ENCODE measurements at places on chromosomes 5 and 9. TPM values are rescaled to one million over a fixed set of nuclear protein-coding genes. Genes with fewer than 3 reads are reported as not detected.
A peak's percentile ranks its signal among the peaks of the same experiment; 100 is the strongest.

The HMMR gene
- total RNA-seq, result 70.5 TPM

The PRLR gene
- total RNA-seq, result 0.10 TPM

DNA sequence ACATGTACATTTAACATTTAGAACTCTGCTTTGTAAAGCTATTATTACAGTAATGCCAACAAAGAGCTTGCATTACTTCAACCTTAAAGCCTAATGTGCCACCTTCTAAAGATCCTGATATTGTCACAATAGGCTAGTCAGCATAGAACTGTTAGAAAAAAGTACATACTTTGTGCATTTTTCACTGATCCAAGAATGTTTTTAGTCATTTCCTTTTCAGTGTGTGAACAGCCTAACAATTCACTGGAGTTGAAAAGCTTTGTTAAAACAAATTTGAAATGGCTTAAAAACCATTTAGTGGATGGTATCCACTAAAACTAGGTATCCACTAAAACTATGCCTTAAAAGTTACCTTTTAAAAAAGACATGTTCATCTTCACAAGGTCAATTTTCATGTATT lies 4.5 kb downstream of the RPS6 start:
- no peak for DNase-seq

GRCh38 chr9:77751341-77752091 lies 103.4 kb upstream of the GNA14 start:
- peak; percentile 54 for DNase-seq

GRCh38 chr5:68378204-68378820 lies 162.8 kb downstream of the PIK3R1 start:
- DNase-seq, result peak; percentile 9

DNA sequence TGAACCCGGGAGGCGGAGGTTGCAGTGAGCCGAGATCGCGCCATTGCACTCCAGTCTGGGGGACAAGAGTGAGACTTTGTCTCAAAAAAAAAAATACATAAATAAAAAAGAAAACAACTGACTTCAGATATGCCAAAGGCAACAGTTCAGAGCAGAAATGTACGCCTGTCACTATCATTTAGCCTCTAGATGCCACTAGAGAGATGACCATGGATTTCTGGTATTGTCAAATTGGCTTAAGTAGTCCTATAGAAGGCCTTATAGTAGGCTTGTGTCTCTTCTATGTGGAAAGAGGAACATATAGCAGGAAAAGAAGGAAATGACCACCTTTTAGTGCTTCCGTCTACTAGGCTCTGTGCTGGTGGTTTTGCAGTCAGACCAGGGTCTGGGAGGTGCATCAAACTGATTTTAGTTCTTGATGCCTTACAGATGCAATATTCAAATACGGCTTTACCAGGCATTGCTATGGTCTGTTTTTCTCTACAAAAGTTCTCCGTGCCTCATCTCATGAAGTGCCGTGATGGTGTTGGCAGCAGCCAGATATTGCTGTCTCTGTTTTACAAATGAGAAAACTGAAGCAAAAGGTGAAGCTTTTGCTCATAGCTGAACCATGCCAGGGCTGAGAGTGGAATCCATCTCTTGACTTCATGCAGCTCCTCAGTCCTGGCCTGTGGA lies 17.2 kb downstream of the AGXT2 start:
- no peak for DNase-seq

DNA sequence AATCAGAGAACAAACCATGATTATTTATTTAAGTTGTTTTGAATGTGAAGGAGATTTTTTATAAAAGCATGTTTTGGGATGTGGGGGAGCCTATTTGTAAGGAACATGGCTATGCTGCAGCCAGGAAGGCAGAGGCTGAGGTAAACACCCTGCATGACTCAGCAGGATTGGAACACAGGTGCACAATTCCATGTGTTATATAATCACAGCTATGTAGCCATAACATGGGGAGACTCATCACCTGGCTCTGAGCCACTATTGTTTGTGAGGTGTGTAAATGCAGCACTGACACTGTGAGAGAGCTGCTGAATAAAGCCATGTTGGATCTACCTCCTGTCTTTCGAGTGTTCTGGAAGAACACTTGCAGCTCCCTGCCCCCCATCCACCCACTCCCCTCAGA lies 1009.8 kb downstream of the DNAH5 start:
- DNase-seq, result no peak

DNA sequence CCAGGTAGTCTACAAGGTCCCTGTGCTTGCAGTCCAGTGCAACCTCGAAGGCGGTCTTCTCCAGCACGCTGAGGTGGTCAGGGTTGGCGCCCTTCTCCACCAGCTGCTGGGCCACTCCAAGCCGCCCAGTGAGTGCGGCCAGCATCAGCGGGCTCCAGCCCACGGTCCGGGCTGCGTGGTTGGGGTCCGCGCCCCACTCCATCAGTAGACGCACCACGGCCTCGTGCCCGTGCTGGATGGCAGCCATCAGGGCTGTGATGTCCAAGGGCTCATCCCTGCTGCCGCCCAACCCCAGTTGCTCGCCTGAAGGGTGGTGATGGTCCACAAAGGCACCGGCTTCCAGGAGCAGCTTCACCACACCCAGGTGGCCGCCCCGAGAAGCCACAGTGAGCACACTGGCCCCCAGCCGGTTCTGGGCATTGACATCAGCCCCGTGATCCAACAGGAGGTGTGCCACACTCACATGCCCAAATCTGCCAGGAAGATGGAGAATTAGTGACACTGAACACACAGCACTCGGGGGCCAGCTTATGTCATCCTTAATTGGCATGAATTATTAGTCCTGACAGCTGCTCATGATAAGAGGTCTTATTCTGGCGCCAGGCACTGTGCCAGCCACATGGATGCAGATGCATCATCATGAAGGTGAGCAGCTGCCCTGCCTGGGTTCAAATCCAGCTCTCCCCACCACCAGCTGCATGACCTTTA lies 6.1 kb downstream of the ANKS6 start:
- no peak for DNase-seq

GRCh38 chr9:14903040-14903439 lies 7.2 kb downstream of the FREM1 start:
- DNase-seq, result no peak

GRCh38 chr9:86987900-86988299 lies 40.6 kb upstream of the GAS1 start:
- DNase-seq, result no peak

Measured in RPMI7951 (cell line).